HFF-Myc (cell line): ENCODE measurements at places on chromosomes 1 and 21.

GRCh38 chr1:204830747-204831146 lies 39.9 kb upstream of the NFASC start:
- no peak for DNase-seq

- DNase-seq = no peak
Measured at GRCh38 chr1:205595861-205596260, 36.0 kb downstream of the ELK4 start.

DNA sequence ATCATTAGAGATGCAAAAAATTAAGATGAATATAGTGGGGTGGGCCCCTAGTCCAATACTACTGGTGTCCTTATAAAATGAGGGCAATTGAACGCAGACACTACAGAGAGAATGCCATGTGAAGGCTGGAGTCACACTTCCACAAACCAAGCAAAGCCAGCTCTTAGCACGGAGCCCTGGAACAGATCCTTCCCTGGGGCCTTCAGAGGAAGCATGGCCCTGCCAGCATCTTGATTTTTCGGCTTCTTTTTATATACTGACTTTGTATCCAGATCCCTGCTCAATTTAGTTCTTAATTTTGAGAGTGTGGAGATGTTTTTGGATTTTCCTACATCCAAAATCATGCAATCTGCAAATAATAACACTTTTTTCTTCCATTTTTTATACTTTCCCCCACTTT lies 10.2 kb upstream of the KIAA1614 start:
- no peak for DNase-seq

DNA sequence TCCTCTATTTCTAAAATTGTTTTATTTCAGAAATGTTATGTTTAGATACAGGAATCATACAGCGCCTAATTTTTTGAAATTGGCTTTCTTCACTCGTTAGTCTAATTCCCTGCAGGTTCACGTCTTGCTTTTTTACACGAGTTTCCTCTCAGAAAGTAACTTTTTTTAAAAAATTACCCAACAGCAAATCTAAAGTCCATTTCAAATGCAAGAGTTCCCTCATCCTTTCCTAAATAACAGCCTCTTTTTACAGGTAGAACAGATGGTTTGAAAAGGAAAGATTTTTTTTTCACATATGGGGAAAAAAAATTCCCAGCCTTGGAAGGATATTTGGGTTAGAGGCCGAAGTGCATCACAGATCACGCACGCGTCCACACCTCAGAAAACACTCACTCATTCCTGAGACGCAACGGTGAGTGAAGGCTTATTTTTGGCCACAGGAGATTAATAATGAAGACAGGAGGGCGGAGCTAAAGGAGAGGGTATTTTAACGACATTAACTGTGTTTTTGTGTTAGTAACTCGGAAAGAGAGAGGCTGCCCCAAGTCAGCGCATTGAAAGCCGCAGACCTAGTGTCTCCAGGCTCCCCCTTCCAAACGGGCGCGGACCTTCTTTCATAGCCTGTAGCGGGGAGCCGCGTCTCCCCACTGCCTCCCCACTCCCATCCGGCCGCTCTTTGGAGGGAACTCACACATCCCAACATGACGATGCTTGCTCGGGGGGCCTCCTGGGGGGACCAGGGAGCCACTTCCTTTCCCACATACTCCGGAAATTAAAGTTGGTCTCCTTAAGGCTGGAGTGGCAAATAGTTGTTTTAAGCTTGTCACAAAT lies 969 bp upstream of the RIPK4 start:
- DNase-seq = no peak

GRCh38 chr1:91059157-91059556 lies 37.3 kb upstream of the ZNF644 start:
- DNase-seq = no peak

DNA sequence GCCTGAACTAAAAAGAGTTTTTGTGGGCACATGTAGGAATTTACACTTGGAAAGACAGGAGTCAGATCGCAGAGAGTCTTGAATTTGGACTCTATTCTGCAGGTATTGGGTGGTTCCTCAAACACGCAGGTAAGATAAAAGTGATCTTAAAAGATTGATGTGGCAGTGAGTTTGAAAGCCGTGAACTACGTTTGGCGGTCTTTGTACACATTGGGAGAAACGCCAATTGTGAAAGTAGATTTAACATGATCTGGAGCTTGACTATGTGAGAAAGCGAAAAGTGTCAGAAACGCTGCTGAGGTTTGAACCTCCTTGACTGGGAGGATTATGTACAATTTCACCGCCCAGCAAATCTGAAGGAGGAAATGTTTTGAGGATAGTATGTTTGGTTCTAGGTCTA lies 1.5 kb upstream of the PPP2R5A start:
- no peak for DNase-seq
